ENCODE measurements at places on chromosomes 16 and 17. TPM values are rescaled to one million over a fixed set of nuclear protein-coding genes. Genes with fewer than 3 reads are reported as not detected.

HS3ST6 gene
- not detected for total RNA-seq

CIITA gene
- 10.0 TPM for total RNA-seq

DNA sequence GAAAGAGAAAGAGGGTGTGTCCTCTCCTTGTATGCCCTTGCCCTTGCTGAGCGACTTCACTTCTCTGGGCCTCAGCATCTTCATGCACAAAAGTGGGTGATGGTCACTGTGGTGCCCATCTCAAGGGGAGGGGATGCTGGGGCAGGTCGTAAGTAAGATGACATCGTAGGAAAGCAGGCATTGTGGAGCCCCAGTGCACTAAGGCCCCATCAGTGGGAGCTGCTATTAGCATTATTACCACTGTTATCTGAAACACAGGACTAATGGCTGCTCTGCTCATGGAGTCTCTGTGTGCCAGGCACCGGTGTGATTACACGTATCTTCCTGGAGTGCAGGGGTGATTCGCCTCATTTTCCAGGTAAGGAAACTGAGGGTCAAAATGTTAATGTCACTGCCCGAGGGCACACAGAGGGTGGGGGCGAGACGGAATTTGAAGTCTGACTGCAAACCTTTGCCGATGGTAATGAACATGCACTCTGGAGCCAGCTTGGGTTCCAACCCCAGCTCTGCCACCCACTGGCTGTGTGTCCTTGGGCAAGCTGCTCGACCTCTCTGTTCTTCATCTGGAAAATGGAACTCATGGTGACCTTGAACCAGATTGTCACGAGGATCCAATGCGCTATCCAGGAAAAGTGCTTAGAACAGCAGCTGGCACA is 63.2 kb upstream of the GSE1 start:
- DNase-seq, result no peak

GRCh38 chr17:79667746-79668145 is 56.9 kb upstream of the RBFOX3 start:
- peak; percentile 52 for DNase-seq

TMEM92 gene
- total RNA-seq, result 0.60 TPM

DNA sequence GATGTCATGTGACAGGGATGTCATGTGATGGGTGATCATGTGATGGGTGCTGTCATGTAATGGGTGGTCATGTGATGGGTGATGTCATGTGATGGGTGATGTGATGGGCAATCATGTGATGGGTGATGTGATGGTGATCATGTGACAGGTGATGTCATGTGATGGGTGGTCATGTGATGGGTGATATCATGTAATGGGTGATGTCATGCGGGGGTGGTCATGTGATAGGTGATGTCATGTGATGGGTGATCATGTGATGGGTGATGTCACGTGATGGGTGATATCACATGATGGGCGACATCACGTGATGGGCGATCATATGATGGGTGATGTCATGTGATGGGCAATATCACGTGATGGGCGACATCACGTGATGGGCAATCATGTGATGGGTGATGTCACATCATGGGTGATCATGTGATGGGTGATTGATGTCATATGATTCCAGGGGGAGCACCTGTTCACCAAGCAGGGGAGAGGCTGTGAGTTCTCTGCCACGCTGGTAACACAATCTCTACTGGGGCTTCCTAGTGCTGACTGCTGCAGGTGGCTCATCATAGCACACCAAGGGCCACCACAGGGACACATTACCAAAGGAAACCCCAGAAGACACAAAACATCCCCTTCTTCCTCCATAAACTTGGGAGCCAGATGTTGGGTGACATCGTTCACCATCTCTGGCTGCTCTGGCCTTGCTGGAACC is 16.5 kb downstream of the CD300LB start:
- DNase-seq, result no peak

DNA sequence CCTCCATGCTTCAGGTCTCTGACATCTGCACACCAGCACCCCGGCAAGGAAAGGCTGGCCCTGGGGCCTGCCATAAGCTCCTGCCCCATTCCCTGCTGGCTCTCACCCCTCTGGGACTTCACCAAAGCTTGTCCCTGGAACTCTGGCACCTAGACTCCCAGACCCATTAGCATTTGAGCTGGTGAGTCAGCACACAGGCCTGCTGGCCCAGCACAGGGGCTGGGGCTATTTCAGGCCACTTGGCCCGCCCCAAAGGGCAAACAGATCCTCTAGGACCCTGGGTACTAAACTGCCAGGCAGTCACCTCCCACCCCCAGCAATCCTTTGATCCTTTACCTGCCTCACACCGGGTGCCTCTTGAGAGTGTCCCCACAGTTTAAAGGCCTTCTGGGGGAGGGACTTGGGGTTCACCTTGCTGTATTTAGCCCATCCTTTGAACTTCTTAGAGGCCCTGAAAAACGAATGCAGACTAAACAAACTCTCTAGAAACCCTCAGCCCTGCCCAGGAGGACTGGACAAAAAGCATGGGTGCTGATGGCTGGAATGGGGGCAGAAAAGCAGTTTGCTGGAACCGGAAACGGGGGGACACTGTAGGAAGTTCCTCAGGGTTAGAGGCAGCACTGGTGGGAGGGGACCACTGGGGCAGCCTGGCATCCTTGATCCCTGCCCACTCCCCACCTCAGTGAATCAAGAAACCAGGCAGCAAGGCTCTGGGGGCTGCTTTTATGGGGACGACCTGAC is 3.2 kb upstream of the SAMD14 start:
- no peak for DNase-seq

ANKFN1 gene
- total RNA-seq, result 1.7 TPM

CCL17 gene
- not detected for total RNA-seq

DNA sequence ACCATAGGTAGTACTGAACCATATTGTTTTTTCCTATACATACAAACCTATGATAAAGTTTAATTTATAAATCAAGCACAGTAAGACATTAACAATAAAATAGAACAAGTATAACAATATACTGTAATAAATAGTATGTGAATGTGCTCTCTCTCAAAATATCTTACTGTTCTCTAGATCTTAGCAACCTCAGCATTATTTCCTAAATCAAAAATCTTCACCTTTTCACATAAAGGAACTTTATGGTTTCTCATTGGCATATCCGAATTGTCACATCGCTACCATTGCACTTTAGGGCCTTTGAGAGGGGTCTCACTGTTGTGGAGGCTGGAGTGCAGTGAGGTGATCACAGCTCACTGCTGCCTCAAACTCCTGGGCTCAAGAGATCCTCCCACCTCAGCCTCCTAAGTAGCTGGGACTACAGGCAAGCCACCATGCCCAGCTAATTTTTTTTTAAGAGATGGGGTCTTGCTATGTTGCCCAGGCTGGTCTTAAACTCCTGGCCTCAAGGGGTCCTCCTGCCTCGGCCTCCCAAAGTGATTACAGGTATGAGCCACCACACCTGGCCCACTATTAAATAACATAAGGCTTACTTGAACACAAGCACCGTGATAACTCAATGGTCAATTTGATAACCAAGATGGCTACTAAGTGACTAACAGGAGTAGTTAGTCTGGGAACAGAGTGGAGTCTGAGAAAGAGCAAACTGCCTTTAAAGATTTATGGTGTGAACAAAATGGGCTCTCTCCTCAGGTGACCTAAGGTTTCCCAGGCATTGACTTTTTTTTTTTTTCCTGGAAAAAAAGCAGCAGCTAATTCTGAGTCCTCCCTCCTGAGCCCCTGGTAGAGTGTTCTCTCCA is 2.9 kb upstream of the TMEM97 start:
- DNase-seq, result no peak

ZP2 gene
- not detected for total RNA-seq

DNA sequence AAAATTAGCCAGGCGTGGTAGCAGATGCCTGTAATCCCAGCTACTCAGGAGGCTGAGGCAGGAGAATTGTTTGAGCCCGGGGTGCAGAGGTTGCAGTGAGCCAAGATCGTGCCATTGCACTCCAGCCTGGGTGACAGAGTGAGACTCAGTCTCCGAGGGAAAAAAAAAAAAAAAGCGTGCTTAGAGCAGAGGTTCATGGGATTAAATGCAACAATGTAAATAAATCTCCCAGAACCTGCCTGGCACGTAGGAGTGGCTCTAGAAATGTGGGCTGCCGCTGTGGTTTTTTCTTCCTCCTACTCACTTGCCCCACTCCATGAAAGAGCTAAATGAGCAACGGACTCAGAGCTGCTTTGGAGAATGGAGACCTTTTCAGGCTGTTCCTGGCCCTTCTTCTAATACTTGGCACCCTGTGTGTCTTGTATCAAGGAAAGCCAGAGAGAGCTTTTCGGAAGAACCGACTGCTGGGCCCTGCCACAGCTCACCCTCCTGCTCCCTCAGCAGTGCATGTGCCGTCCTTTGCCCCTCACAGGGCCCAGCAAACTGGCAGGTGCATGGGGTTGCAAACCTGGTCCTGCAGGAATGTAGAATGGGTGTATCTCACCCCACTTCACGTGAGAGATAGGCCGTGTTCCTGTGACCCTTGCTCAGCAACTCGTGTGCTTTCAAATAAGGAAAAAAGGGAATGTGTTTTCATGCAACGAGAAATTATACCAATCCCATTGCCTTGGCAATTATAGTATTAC is 52.0 kb downstream of the LDHD start:
- no peak for DNase-seq

KRT36 gene
- total RNA-seq, result not detected

DNA sequence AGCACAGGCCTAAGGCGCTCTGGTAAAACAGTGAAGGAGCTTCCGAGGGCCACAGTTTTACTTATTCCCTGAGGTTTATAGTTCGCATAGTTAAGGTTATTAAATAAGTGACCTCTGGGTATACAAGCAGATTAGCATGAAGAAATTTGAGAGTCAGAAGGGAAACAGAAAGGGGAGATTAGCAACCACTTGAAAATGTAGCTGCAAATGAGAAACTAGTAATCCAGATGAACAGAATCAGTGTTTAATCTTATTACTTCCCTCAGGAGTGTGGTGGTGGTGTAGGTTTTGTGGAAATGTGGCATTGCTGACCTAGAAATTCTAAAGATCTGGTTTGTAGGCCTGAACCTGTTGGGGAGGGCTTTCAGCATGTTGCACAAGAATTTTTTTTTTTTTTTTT is 130.4 kb downstream of the CCDC182 start:
- DNase-seq, result no peak

DLX3 gene
- 0.23 TPM for total RNA-seq

- peak; percentile 96 for DNase-seq
Measured at GRCh38 chr17:82787081-82787848, 35.4 kb downstream of the TBCD start.

TEKT5 gene
- total RNA-seq, result 0.14 TPM

GRCh38 chr17:40846515-40847144 is 20.4 kb downstream of the KRT12 start:
- no peak for DNase-seq

CRISPLD2 gene
- total RNA-seq, result 311 TPM

DNA sequence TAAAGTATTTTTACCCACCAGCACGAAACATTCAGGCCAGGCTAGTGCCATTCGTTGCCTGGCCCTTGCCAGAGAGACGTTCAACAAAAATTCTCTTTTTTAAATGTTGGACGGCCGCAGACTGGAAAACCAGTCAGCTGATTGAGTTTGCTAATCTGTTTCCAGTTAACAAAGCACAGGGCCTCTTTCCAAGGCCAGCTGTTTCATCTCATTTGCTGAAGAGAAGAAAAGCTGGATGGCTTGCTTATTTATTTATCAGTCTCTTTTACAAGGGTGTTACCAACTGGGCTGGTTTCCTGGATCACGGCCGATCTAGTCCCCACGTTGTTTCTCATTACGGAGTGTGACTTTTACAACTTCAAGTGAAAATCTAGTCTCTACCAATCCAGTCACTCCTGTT is 418.7 kb upstream of the DYNLRB2 start:
- peak; percentile 80 for DNase-seq

- DNase-seq, result no peak
Measured at GRCh38 chr16:67763066-67763465, 43.3 kb downstream of the RANBP10 start.

RASD1 gene
- 7.4 TPM for total RNA-seq

DNA sequence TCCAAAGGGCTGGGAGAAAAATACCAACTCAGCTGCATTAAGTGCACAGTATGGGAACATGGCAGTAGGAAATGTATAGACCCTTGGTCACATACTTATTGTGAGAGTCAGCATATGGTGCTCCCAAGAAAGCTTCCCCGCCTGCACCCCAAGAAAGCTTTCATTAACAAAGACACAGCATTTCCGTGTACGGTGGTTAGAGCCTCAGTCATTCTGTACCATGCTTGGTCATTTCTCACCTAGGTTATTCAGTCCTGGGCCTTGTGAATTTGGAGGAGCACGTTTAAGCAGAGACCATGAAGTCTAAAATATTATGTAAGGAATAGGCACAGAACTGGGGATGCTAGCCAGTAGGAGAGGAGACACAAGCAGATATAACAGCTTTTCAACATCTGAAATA is 56.1 kb downstream of the ESRP2 start:
- DNase-seq, result no peak

All from posterior vena cava (tissue), 2 donors.